ENCODE measurements at places on chromosomes 2 and 18.

GRCh38 chr2:33184041-33184440 lies 237.3 kb downstream of the LTBP1 start:
- DNase-seq, result no peak

- no peak for DNase-seq
These were observed 152.6 kb downstream of the THADA start for GRCh38 chr2:43443282-43443681.

DNA sequence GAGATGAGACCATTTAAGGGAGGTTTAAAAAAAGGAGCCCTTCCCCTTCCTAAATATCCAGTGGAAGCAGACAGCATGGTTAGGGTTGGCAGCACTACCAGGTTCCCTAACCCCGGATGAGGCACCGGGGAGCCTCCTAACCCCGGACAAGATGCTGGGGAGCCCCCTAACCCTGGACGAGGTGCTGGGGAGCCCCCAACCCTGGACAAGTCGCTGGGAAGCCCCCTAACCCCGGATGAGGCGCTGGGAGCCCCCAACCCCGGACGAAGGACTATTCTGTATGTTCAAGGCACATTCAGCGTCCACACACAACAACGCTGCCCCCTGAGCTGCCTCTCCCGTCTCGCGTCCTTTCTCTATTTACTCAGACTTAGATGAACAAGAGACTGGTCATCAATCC lies 51.9 kb downstream of the ANKMY1 start:
- DNase-seq, result no peak

- no peak for DNase-seq
These were observed 207.3 kb upstream of the APCDD1 start for GRCh38 chr18:10247021-10247741.

DNA sequence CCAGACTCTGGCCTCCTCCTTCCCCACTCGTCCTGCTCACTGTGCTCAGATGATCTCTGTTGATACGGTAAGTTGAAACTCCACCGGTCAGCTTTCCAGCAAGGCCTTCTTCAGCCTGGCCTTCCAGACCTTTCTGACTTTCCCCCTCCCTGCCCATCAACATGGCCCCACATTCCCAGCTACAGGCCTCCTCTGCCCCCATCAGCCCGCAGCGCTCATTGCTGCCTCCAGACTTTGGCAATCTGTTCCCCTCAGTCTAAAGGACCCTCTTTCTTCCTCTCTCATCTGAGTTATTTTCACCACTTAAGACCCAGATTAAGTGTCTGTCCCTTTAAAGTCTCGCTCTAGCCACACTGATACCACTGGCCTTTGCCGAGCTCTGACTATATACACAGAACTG lies 10.6 kb downstream of the LOXHD1 start:
- DNase-seq, result no peak

DNA sequence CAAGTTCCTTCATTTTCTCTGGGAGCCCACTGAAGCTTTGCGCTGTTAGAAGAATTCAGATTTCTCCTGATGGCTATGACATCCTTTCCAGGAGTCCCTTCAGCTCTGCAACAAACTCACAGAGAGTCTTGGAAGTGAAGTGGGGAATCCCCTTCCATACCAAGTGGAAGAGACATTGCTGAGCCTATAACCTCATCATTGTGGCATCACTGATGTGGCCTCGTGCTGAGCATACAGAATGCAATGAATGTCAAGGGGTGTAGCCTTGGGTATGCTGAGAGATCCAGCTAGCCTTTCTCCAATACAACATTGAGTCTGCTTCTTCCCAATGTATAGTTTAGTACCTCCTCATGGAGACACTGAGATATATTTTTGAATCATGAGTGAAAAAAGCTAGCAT lies 311.1 kb upstream of the RAB12 start:
- DNase-seq, result peak; percentile 8

GRCh38 chr2:98803405-98804264 lies 72.7 kb upstream of the MGAT4A start:
- no peak for DNase-seq

DNA sequence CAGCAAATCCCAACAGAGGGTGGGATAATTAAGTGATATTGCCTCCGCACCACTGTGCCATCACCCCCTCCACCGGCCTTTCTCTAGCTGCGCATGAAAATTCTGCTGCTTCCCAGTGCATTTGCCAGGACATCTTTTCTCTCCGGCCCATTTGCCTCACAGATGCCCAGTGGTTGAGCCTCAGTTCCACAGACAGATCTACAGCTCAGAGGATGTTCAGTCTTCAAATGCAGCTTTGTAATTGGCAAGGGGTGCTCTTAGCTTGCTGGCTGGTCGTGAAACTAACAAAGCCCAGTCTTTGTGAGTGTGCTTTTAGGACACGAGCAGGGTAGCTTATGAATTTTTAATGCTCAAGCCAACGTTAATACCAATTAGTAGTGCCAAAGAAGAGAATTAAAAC lies 253.3 kb upstream of the REV1 start:
- DNase-seq, result no peak

DNA sequence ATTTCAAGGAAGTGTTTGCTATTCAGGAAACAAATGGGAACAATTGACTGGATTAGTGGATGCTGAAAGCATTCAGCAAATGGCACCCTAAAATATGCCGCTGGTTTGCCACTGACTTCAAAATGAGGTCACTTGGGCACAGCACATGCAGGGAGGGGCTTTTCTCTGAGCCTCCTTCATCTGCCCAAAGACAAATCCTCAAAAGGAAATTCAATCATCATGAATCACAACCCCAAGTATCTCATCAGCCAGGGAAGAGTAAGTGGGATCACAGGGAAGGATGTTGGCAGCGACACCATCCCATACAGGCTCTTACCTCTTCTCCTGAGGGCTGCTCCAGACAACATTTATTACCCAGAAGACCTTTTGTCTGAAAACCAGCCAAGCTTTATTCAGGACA lies 14.4 kb upstream of the SP140L start:
- no peak for DNase-seq

DNA sequence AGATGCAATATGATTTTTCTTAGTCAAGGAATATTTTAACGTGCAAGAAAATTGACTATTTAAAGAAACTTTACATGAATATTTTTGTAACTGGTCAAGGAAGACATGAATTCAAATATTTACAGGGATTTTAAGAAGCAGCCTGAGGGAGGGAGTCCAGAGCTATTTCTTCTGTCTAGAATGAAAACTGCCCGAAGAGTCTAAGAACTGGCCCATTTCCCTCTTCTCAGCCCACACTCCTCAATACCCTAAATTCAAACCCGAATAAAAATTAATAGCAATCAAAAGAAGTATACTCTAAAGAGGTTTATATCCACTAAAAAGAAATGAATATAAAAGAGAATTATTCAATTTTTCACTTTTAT lies 6.5 kb upstream of the NDUFV2 start:
- DNase-seq, result no peak

GRCh38 chr2:198546122-198546521 lies 741.7 kb downstream of the PLCL1 start:
- no peak for DNase-seq

GRCh38 chr2:70132244-70133126 lies 45.2 kb downstream of the PCBP1 start:
- DNase-seq, result no peak

DNA sequence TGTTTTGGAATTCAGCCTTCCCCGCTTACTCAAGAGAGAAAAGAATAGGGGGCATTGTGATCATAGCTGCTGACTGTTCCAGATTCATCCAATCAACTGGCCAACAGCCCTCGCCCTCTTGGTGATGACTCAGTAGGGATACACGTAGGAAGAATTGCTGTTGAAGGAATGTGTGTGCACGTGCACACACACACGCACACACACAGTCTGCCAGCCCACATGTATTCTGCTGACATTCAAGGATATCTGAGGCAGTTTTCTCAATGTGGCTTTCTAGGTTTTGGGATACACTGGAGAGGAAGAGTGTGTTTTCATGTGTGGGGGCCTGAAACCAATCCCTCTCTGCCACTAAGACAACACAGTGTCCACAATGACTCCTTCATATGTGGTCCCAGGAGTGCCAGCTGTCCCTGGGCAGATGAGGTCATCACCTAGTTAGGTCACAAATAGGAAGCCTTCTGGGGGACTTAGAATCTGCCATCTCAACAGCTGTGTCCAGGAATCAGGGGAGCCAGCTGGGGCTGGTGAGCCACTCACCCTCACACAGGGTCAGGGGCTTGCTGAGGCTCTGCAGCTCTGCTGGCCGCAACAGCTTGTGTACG lies 352.6 kb downstream of the SS18 start:
- peak; percentile 81 for DNase-seq

GRCh38 chr2:233892793-233893192 lies 24.4 kb upstream of the TRPM8 start:
- DNase-seq, result no peak

- DNase-seq, result no peak
These were observed 98.0 kb upstream of the BZW1 start for GRCh38 chr2:200713704-200714064.

DNA sequence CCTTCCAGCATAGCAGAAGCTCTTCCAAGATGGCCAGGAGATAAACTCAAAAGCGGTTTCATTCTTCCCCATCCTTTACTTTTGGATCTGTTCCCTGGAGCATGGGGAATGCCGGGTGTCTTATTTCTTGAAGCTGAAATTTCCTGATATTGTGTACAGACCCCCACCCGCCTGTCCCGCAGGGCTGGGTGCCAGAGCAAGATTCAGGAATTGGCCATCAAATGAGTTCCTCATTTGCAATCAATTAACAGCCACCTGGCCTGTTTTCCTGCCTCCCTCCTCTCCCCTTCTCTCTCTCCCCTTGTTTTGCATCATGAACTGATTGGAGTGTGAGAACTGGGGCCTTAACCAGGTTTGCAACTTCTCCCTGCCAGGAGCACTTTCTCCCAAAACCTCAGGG lies 202.1 kb downstream of the SH3RF3 start:
- no peak for DNase-seq

- DNase-seq, result no peak
These were observed 703.8 kb upstream of the CRIM1 start for GRCh38 chr2:35651688-35652323.

DNA sequence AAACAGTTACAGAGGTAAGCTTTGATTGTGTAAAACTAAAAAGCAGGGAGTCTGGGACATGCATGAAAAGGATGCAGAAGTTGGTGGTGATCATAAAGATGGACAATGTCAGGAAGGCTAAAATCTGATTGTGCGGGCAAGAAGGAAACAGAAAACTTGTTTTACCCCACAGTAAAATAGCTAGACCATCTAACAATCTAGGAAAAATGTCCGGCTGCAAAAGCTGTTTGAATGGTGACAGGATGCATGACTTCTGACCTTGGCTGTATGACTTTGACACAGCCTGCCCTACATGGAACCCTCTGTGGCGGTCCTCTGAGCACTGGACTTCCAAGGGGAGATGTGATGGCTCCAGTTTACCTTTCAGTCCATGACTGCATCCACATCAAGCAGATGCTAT lies 93.6 kb downstream of the RAPH1 start:
- no peak for DNase-seq

DNA sequence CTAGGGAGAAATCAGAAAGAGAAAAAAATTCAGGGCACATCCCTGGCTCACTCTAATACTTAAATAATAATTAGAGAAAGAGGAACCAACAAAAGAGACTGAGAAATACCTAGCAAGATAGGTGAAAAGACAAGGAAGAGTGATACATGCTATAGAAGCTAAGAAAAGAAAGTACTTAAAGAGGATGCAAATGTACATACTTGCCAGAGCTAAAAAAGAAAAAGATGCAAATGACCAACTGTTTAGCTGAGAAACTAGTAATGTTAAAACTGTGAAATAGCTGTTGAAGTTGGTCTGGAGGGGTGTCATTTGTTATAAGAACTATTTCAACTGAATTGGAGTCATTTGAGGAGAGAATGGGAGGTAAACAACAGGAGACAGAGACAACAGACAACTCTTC lies 412.2 kb downstream of the SPAG16 start:
- no peak for DNase-seq

DNA sequence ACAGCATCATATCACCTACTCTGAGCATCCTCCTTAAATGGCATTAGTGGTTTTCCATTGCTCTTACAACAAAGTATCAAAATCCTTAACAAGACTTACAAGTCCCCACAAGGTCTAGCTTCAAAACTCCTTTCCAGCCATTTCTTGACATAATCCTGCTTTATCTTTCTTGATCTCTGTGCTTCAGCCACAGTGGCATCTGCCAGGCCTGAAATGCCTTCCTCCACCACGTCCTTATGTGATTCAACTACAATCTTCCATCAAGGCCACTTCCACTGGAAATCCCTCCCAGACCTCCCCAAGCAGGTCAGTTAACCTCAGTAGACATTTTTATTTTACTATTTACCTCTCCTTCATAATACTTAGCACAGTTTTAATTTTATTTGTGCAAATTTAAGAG lies 83.8 kb upstream of the CCDC150 start:
- DNase-seq, result no peak

DNA sequence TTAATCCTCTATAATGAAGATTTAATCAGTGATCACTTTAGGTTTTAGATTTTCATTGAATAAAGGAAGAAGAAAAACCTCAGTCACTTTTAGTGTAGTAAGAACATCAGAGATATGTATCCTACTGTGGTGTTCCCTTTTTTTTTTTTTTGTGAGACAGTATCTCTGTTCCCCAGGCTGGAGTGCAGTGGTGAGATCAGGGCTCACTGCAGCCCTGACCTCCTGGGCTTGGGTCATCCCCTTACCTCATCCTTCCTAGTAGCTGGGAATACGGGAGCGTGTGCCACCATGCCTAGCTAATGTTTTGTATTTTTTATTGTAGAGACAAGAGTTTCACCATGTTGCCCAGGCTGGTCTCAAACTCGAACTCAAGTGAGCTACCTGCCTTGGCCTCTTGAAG lies 5.1 kb downstream of the SLC39A10 start:
- DNase-seq, result no peak

- DNase-seq, result peak; percentile 58
These were observed 15.5 kb downstream of the SEC11C start for GRCh38 chr18:59155153-59155552.

DNA sequence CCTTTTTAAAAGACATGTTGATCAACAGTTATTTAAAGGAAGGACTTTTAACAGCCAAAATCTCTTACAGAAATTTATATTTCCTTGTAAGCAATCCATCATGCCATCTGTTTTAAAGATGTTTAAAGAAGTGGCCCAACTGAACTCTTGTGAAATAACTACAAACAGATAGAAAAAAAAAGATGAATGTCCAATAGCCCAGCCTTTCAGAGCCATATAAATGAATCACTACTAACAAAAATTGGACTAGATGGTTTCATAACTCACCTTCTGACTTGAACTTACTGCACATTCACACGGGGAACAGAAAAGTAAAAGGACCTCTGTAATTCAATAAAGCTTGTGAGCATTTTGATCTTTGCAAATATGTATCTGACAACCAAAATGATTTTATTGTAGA lies 319.0 kb upstream of the CHAC2 start:
- no peak for DNase-seq

DNA sequence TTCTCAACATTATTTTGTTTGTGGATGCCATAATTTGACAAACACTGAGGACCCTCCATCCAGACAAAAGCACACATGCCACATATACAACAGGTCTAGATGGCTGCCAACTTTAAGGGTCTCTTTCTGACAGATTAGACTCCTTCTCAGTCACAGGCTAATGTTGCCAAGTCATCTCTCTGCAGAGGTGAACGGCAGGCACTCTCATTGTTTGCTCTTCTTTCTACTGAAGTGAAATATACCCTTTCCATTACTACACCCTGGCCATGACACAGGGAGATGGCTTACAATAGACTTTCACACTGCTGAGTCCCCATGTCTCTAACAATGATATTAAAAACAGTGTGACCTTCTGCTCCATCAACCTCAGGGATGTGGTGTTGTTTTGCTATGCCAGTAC lies 47.5 kb upstream of the ZNF397 start:
- DNase-seq, result no peak
